ENCODE measurements at places on chromosomes 7 and 10.

GRCh38 chr7:69935107-69935506 is 336.8 kb downstream of the AUTS2 start:
- peak; percentile 49 for DNase-seq

DNA sequence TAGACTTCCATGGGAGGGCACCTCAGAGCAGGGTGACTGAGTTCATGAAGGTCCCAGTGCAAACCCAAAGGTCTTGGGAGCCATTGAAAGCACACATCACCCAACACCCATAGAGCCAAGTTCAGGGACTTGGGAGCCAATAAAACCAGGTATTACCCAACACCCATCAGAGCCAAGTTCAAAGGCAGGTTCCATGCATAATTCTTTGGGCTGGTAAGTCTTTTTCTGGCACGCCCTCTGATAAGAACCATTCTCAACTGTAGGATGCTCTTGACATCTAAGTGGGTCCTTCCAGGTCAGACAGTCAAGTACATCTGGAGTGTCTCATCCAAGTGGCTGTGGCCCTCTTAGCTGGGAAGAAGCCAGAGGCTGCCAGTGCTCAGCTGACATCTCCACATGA is 63.2 kb downstream of the EBF3 start:
- DNase-seq: no peak

GRCh38 chr10:50379616-50380015 is 128.3 kb upstream of the ASAH2 start:
- DNase-seq: no peak

DNA sequence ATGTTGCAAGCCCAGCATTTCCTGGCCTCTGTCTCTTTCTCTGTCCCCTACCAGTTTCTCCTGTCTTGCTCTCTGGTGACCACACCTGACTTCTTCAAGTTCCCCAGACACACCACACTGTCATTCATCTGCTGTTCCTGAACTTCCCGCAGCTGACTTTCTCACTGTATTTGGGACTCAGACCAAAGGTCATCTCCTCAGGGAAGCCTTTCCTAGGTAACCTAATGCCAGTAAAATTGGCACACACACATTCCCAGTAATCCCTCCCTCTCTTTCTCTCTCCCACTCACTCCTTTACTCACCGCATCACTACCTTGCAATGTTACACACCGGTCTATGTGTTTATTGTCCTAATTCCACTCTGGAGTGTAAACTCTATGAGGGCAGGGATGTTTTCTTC is 81.7 kb downstream of the ELMO1 start:
- DNase-seq: no peak

- peak; percentile 45 for DNase-seq
These were observed 111.6 kb downstream of the MAD1L1 start for GRCh38 chr7:2120841-2121830.

- no peak for DNase-seq
These were observed 45.9 kb downstream of the CREM start for GRCh38 chr10:35172574-35172973.

GRCh38 chr7:18565337-18565736 is 69.8 kb downstream of the HDAC9 start:
- DNase-seq: peak; percentile 68

Measured in NCI-H2171 treated with DMSO at 0.1 percent for 48 hours (cell line).